ENCODE measurements at places on chromosomes 16 and 17.

GRCh38 chr16:8905795-8906591 lies 23.8 kb downstream of the LITAFD start:
- no peak for ATAC-seq

- no peak for ATAC-seq
Measured at GRCh38 chr17:9141425-9141753, 120.1 kb downstream of the NTN1 start.

GRCh38 chr16:64964126-64964540 lies 157.7 kb downstream of the CDH11 start:
- no peak for ATAC-seq

DNA sequence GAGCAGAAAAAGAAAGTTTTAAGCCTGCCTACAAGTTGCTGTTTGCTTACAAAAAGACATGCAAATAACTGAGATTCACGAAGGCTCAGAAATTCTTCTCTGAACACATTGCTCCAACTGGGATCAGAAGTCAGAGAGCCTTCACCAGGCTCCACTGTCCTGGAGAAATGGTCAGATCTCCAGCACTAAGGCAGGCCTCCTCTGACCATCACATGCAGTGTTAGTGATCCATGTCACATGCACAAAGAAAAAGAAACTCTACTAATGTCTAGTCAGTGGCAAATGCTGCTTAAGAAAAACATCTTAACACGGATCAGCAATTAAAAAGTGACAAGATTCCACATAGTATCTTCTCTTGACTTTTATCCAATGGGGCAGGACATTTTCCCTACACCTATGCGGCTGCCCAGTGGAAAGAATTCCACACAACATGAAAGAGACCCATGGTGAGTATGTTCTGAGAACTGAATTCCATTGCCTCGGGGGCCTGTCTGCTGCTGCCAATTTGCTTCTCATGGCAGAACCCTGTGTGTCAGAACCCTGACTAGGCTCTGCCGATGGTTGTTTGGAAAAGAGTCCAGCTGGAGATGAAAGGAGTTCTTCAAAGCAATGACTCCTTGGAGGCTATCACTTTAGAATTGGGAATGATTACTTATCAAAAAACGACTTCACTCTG lies 96.6 kb downstream of the HIC1 start:
- ATAC-seq = no peak

GRCh38 chr17:29933379-29933778 lies 3.4 kb upstream of the SSH2 start:
- ATAC-seq = no peak

- no peak for ATAC-seq
Measured at GRCh38 chr16:86403541-86404163, 106.7 kb upstream of the FOXF1 start.

- ATAC-seq = no peak
Measured at GRCh38 chr16:27907457-27907972, 156.0 kb downstream of the GSG1L start.

- ATAC-seq = no peak
Measured at GRCh38 chr16:84143784-84144199, 1.2 kb downstream of the HSDL1 start.
